Hematopoietic multipotent progenitor cell (in vitro differentiated cells): ENCODE measurements at places on chromosomes 4 and X.

DNA sequence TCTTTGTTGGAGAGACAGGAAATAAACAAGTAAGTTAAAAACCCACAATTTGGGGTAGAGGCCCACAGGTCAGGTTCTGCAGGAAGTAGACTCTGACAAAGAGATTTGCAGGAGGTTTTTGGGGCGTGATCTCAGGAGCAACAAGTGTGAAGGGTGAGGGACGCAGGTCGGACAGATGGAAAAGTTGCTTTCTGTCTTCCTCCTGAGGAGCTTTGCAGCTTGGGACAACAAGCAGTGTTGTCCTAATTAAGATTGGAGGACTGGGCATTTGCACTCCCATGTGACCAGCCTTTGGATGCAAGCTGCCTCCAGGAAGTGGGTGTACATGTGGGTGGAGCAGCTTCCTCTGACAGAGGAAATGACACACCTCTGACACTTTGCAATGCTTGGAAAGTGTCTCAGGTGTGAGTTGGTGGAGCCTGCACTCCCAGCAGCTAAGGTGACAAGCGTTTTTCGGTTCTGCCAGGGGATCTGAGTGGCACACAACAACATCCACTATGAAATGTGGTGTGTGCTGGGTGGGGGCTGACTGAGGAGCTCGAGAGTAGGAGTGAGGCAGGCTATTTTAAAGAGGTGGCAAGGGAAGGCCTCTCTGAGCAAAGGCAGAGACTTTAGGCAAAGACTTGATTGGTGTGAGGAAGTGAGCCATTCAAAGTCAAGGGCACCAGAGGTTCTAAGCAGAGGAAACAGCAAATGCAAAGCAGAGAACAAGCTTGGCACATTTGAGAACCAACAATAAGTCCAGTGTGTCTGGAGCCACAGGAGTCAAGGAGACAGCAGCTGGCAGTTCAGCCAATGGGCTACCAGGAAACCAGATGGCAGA is 339.8 kb upstream of the GATB start:
- DNase-seq, result peak; percentile 6

GRCh38 chrX:139299309-139299708 is 231.2 kb upstream of the F9 start:
- no peak for DNase-seq

- DNase-seq, result no peak
These were observed 7.4 kb downstream of the DCAF8L2 start for GRCh38 chrX:27597508-27597907.

DNA sequence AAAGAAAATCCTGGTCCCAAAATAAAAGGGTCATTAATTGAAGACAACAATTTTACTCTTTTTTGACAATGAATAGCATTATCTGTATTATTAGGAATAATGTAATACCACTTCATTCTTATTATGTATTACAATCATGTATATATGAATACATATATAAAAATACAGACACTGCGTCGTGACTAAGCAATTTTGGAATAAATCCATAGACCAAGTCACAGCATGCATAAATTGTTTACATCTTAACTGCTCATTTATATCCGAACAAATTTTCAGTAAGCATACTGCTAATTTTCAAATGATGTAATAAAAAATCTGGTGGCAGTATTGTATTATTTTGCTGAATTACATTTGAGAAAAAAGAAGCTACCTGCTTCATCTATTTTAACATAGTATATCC is 321.6 kb upstream of the PITX2 start:
- DNase-seq, result no peak

GRCh38 chrX:65587616-65588526 is 53.3 kb upstream of the LAS1L start:
- DNase-seq, result peak; percentile 59

- no peak for DNase-seq
These were observed 40.3 kb downstream of the PDGFC start for GRCh38 chr4:156931267-156931666.

DNA sequence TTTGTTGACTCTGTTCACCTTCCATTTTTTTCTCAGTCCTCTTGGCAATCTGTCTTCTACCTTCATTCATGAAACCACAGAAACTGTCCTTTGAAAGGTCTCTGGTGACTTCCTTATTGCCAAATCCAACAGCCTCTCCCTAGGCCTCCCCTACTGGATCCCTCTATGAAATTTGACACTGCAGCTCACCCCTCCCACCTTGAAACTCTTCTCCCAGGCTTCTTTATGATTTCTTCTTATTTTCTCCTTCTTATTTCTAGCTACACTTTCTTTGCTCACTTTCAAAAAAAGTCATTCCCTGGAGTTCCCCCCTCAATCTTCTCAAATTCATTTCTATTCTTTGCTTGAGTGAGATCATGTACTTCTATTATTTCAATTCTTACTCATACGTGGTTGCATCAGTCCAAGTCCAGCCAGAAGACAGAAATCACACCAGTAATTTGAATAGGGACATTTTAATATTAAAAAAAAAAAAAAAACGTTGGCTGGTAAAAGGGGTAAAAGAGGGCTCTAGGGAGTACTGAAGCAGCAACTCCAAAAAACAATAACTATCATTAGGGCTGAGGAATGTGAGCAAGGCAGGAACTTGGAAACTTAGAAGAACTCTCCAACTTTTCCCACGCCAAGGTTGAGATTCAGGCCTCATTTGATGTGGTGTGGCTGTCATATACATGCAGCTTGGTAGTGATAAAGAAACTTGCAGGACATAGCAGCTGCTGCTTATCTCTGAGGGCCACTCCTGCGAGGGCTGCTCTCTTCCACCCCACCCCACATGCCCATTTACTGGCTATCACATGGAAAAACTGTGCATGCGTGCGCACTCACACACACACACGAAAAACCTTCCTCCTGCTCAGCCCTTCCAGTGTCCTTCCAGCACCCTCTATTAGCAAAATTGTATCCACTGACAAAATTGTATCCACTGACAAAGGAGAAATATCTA is 169.8 kb upstream of the GALNT7 start:
- DNase-seq, result no peak

- DNase-seq, result no peak
These were observed 189.2 kb upstream of the GK2 start for GRCh38 chr4:79597266-79597665.

- DNase-seq, result no peak
These were observed 27.3 kb upstream of the SORBS2 start for GRCh38 chr4:185839194-185839712.

DNA sequence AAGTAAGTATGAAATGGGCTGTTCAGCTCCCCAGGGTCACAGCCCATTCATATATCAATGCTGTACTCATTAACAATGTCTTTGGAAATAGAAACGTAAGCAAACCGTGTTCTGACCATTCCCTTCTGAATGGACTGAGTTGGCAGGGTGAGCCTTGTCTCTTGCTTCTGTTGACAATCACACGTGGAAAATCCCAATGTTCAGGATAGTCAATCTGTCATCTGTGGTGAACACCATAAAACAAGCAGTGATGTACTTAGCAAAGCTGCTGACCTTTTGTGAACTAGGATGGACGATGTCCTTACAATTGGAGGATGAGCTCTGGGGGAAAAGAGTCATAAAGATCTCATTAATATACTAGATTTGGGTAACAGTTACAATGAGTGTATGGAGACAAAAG is 109.6 kb upstream of the PAQR3 start:
- no peak for DNase-seq

DNA sequence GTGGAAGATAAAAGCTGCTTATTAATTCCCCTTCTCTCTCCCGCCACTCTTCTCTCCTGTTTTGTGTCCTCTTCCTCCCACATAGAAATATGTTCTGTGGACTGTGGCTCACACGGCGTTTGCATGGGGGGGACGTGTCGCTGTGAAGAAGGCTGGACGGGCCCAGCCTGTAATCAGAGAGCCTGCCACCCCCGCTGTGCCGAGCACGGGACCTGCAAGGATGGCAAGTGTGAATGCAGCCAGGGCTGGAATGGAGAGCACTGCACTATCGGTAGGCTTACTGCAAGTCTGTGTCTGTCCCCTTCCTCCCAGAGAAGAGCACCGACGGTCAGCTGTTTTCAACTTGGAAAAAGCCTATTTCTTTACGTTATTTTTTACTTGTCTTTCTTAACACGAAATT is 229.1 kb downstream of the DCTD start:
- no peak for DNase-seq

DNA sequence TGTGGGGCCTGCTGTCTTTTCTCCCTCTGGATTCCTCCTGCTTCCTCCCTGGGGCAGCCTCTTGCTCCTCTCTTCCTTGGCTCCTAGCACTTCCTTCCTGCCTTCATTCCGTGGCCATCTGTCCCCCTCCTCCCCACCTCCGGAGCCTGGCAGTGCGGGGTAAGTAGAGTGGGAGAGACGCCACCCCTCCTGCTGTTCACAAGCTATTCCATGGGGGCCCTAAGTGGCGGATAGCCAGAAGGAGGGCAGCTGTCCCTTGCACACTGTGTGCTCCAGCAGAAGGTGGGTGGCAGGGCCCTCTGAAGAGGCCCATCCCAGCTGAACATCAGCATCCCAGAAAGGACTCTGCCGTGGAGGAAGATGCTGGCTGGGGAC is 27.4 kb downstream of the CCNQ start:
- no peak for DNase-seq

GRCh38 chrX:19682712-19683331 is 167.5 kb upstream of the MAP3K15 start:
- peak; percentile 41 for DNase-seq

- no peak for DNase-seq
These were observed 495.6 kb downstream of the BCOR start for GRCh38 chrX:39602195-39602594.

GRCh38 chrX:15870310-15870709 is 15.7 kb upstream of the AP1S2 start:
- DNase-seq, result no peak

- no peak for DNase-seq
These were observed 189.9 kb upstream of the CXCL13 start for GRCh38 chr4:77415689-77416088.

DNA sequence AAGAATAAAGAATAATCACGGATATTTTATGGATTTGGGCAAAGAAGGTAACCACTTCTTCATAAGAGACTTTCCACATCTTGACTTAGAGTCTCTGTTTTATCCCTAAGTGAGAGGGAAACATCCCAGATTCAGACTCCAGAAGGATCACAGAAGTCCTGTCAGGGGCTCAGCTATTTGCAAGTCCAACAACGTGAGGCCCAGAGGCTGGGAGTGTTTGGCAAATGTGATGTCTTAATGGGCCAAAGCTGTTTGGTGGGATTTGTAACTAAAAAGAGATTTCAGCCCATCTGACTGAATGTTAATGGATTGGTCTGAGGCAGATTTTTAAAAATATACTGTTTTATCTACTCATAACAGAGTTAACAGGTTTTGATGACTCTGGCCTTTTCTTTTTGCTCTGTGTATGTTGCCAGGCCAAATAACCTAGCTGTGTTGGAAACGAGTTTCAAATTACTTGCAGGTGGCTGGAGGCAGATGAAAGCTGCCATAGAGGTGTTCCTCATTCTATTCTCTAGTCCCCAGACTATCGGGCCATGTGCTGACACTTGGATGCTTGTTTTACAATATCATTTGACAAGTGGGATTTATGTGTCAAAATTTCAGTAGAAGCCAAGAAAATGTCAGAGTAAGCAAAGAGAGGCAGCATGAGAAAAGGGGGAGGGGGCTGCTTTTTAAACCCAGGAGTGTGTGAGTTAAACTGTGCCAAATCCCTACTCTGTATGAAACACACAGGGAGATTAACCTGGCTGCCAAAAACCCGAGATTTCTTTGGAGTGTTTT is 330.9 kb downstream of the DCHS2 start:
- no peak for DNase-seq

DNA sequence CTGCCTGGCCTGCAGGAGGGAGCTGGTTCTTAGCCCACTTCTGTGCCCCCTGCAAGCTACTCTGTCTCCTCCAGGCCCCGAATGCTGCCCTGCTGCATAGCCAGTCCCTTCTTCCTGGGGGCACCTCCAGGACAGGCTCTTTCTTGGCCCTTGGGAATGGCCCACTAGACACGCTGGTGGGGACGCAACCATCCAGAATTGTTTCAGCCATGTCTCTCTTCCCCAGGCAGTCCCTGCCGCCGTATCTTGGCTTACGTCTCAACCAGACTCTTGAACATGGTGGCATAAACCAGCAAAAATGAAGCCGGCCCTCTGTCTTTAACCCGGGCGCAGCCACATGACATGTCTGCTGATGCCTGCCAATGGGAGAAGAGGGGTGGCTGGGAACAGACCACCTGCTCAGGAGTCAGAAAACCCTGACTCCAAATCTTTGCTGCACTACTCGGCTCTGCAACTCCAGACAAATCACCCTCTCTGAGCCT is 9.0 kb downstream of the LRPAP1 start:
- DNase-seq, result no peak

DNA sequence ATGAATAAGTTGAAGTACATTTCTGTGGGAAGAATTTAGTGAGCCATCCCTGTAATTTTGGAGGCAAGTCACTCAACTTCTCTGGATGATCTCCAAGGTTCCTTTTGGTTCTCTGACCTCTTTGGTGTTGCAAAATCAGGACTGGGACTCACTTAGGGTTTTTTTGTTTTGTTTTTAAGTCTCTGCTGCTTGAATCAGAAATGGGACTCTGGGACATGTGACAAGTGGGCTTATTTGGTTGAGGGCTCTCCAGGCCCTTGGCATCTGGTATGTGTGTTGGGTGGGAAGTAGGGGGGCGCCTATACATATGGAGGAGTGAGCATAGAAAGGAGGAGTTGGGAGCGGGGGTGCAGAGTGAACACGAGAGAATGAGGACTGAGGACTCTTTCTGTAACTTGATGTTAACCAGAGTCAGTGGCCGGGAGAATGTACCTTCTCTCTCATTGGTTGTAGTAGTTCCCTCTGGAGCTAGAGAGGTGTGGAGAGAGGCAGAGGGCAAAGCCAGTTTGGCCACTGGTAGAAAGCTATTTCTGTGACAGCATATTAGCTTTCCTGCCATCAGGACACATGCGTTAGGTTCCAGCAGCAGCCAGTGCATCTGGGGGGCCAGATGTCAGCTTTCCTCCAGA is 1.9 kb downstream of the ARHGAP10 start:
- DNase-seq, result no peak

- no peak for DNase-seq
These were observed 16.3 kb upstream of the RP2 start for GRCh38 chrX:46820391-46821100.

GRCh38 chr4:51880016-51880915 is 37.3 kb downstream of the DCUN1D4 start:
- DNase-seq, result no peak

DNA sequence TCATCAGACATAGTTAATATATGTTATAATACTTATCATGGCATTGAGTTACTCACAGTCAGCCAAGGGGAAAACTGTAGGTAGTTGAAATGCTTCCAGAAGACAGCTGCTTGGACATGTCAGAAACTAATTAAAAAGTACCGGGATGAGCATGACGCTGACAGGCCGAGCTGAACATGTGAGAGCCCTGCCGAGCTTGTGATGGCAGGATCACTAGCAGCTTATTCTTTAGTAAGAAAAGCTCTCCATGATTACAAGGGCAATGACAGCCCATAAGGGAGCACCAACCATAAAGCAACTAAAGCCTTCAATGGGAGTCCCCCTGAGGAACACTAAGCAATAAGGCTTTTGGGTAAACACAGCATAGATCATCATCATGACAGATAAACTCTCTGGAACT is 435.6 kb downstream of the TLL1 start:
- DNase-seq, result no peak

DNA sequence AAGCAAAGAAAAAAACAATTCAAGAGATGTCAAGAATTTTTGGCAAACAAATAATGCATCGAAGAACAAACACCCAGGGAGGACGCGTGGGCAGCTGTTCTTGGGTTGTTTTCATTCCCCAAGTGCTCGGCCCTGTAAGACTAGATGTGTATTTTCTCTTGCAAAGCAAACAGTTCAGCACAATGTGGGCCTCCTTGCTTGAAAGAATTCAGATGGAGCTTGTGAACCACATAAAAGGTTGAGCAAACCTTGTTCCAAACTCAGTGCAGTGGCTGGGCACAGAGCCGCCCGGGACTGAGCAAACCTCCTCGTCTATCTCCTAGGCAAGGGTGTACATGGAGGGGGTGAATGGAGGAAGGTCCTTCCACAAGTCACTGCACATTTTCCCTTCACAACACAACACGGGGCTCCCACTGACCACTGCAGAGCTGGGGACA is 82.4 kb downstream of the HTRA3 start:
- no peak for DNase-seq
